ENCODE measurements at places on chromosomes 1 and 21. TPM values are rescaled to one million over a fixed set of nuclear protein-coding genes. Genes with fewer than 3 reads are reported as not detected.

Gene HSPB7
- total RNA-seq, result not detected

Gene NUF2
- 24.5 TPM for total RNA-seq

Gene SMIM11
- total RNA-seq, result 88.8 TPM

Gene C1orf210
- not detected for total RNA-seq

Gene ADGRL4
- total RNA-seq, result not detected

Gene FCGR2B
- total RNA-seq, result not detected
